ENCODE measurements at places on chromosomes 6 and 20. TPM values are rescaled to one million over a fixed set of nuclear protein-coding genes. Genes with fewer than 3 reads are reported as not detected.

UBE2J1 gene
- total RNA-seq: 18.7 TPM

FOXQ1 gene
- total RNA-seq: 81.9 TPM

KATNA1 gene
- total RNA-seq: 15.9 TPM

ZNF217 gene
- 46.8 TPM for total RNA-seq

JPH2 gene
- 4.3 TPM for total RNA-seq

IL17F gene
- total RNA-seq: not detected

PRDM1 gene
- 34.3 TPM for total RNA-seq

SOX4 gene
- 10.9 TPM for total RNA-seq

THBS2 gene
- 149 TPM for total RNA-seq

CTAGE9 gene
- total RNA-seq: not detected

BPIFB1 gene
- total RNA-seq: not detected

ISM1 gene
- total RNA-seq: 9.0 TPM

RHAG gene
- total RNA-seq: 0.89 TPM

RAET1L gene
- total RNA-seq: 5.9 TPM

MCM3 gene
- total RNA-seq: 26.4 TPM

ARMH2 gene
- not detected for total RNA-seq

TAB2 gene
- 66.8 TPM for total RNA-seq
